Lower lobe of right lung (tissue), 2 donors: ENCODE measurements at places on chromosomes 7 and 10. TPM values are rescaled to one million over a fixed set of nuclear protein-coding genes. Genes with fewer than 3 reads are reported as not detected.

The MAP3K8 gene
- 34.0 TPM for total RNA-seq

The SLC29A3 gene
- total RNA-seq: 13.2 TPM

The TMEM213 gene
- 1.9 TPM for total RNA-seq

The ANKRD16 gene
- total RNA-seq: 5.6 TPM

The PDE1C gene
- 15.5 TPM for total RNA-seq

The PBLD gene
- 2.6 TPM for total RNA-seq

The COL17A1 gene
- total RNA-seq: 0.32 TPM

The METTL2B gene
- total RNA-seq: 19.1 TPM

The SORBS1 gene
- total RNA-seq: 58.2 TPM

The PSMC2 gene
- total RNA-seq: 89.4 TPM

The KLHL7 gene
- 18.7 TPM for total RNA-seq

The SPAM1 gene
- total RNA-seq: not detected

The FAM3C gene
- total RNA-seq: 35.3 TPM

The FKBP6 gene
- total RNA-seq: 0.47 TPM

- no peak overlapping the region for H3K27ac ChIP-seq
- no peaks in the 10 kb centered on the region for H3K4me1 ChIP-seq
- H3K36me3 ChIP-seq: no peaks in the 10 kb centered on the region
Observed at GRCh38 chr10:118481871-118482270, 113.6 kb downstream of the PRLHR start.

GRCh38 chr7:49433794-49434193 lies 339.6 kb upstream of the VWC2 start:
- no peak overlapping the region for H3K27ac ChIP-seq
- H3K27me3 ChIP-seq: no peaks in the 10 kb centered on the region
- DNase-seq: no peak

DNA sequence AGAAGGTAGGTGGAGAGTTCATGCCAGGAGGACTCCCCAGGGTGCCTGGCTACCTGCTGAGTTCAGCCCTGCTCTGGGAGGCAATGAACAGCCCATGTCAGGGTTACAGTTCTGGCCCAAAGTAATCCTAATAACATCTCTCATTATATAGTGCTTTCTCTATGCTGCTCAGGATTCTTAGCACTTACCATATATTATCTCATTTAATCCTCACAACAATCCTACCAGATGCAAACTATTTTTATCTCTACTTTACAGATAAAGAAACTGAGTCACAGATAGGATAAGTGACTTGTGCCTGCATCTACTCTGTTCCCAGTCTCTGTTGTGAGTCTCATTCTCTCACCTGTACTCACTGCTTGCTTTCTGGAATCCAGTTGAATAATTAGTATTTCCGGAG lies 105.1 kb upstream of the NFE2L3 start:
- DNase-seq: no peak
- H3K4me3 ChIP-seq: no peak overlapping the region
- no peaks in the 10 kb centered on the region for H3K27me3 ChIP-seq
- no peaks in the 10 kb centered on the region for H3K4me1 ChIP-seq
- H3K36me3 ChIP-seq: no peaks in the 10 kb centered on the region

DNA sequence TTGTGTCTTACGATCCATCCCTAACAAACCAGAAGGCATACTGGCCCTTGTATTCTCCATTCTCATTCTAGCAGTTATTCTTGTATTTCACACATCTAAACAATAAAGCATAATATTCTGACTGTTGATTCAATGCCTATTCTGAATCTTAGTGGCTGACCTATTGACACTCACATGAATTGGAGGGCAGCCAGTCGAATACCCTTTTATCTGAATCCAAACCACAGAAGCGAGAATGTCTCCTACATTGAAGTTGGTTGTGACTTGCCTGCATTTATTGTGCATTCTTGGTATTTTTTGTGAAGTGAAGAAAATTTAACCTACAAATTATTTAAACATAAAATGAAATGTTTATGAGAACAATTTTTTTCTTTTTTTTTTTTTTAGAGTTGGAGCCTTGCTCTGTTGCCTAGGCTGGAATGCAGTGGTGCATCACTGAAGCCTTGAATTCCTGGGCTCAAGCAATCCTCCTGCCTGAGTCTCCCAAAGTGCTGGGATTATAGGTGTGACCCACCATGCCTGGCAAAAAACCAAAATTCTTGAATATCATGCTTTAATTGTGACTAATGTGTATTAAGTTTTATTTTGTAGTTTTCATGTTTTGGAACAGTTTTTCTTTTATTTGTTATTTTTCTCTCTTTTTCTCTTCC lies 22.7 kb downstream of the EXOC4 start:
- DNase-seq: no peak
- H3K36me3 ChIP-seq: peaks cover 40% of the 10 kb centered on the region
- no peak overlapping the region for H3K27ac ChIP-seq

DNA sequence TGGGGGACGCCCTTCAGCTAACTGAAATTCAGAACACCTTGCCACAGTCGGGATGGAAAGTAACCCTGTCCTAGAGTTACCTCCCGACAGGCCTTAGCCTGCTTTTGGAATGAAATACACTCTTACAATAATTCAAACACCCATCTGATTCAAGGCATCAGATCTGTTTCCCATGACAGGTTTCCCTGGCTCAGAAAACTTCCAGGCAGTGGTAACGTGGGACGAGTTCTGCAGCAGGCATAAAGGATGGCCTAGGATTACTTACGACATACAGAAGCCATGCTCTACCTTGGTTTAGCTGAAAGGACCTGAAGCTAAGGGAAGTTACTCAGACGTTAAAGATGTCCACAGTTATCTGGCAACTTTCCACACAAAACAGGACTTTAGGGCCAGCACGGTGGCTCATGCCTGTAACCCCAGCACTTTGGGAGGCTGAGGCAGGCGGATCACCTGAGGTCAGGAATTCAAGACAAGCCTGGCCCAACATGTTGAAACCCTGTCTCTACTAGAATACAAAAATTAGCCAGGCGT lies 5.0 kb downstream of the PAXIP1 start:
- no peak overlapping the region for H3K27ac ChIP-seq
- no peaks in the 10 kb centered on the region for H3K27me3 ChIP-seq
- H3K4me3 ChIP-seq: no peak overlapping the region
- peaks cover 40% of the 10 kb centered on the region for H3K36me3 ChIP-seq
- H3K4me1 ChIP-seq: peaks cover 9% of the 10 kb centered on the region
- DNase-seq: no peak

DNA sequence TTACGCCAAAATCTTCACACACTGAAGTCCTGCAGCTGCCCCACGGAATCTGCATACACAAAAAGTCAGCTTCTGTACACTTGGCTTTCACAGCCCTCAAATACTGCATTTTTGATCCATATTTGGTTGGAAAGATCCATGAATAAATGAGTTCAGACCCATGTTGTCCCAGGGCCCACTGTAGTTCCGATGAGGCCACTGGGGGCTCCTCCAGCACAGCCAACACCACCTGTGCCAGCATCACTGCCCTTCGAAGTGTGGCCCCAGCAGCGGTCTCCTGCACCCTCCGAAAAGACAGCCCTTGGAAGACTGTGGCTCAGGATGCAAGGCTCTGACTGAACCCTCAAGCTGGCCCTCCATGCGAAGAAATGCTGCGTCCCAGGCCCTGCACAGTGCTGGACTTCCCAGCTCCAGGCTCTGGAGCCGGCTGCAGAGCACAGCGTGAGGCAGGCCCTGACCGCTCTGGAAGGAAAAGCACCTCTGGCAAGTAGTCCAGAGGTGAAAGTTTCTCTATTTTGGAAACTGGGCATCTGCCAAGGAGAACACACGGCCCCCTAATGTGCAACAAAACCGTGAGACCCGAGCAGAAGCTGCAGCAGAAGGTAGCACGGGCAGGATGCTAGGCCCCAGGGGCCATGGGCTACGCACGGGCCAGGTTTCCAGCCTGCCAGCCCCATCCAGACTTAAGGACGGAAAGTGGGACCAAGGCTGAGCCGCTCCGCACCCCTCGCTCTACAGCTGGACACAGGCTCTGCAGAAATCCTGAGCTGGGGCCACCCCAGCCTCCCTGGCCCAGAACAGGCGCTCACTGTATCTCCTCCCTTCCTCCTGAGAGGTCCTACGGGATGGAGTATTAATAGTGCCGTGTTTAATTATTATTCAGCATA lies 62.6 kb downstream of the PTPRN2 start:
- H3K4me3 ChIP-seq: no peak overlapping the region
- H3K27me3 ChIP-seq: no peaks in the 10 kb centered on the region
- no peaks in the 10 kb centered on the region for H3K36me3 ChIP-seq
- no peak for DNase-seq
- H3K4me1 ChIP-seq: no peaks in the 10 kb centered on the region
- H3K27ac ChIP-seq: no peak overlapping the region

- H3K27me3 ChIP-seq: no peaks in the 10 kb centered on the region
- peak overlapping the region; percentile 39 for H3K4me3 ChIP-seq
- H3K4me1 ChIP-seq: peaks cover 93% of the 10 kb centered on the region
- H3K36me3 ChIP-seq: no peaks in the 10 kb centered on the region
Observed at GRCh38 chr10:132588301-132589013, 50.9 kb downstream of the INPP5A start.

DNA sequence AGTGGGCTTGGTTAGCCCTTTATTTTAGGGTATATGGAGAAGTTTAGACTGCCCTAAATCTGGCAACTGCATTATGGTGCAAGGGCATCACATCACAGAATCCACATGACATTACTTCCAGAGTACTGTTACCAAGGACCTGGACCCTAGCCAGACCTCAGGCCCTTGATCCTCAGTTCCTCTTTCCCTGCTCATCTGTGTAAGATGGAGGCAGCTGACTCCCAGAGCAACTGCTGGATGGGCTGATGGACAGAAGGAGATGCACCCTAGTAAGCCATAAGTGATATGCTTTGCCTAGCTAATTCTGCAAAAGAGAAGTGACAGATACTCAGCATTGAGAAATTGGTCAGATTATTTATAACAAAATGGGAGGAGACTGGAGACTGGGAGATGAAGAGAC lies 131.7 kb downstream of the DYNC1I1 start:
- peaks cover 3% of the 10 kb centered on the region for H3K27me3 ChIP-seq
- no peak overlapping the region for H3K4me3 ChIP-seq
- H3K36me3 ChIP-seq: no peaks in the 10 kb centered on the region

GRCh38 chr10:91021901-91022300 lies 101.0 kb upstream of the ANKRD1 start:
- no peak overlapping the region for H3K27ac ChIP-seq
- H3K4me1 ChIP-seq: peaks cover 14% of the 10 kb centered on the region
- no peaks in the 10 kb centered on the region for H3K36me3 ChIP-seq
- no peak overlapping the region for H3K4me3 ChIP-seq
- DNase-seq: no peak

DNA sequence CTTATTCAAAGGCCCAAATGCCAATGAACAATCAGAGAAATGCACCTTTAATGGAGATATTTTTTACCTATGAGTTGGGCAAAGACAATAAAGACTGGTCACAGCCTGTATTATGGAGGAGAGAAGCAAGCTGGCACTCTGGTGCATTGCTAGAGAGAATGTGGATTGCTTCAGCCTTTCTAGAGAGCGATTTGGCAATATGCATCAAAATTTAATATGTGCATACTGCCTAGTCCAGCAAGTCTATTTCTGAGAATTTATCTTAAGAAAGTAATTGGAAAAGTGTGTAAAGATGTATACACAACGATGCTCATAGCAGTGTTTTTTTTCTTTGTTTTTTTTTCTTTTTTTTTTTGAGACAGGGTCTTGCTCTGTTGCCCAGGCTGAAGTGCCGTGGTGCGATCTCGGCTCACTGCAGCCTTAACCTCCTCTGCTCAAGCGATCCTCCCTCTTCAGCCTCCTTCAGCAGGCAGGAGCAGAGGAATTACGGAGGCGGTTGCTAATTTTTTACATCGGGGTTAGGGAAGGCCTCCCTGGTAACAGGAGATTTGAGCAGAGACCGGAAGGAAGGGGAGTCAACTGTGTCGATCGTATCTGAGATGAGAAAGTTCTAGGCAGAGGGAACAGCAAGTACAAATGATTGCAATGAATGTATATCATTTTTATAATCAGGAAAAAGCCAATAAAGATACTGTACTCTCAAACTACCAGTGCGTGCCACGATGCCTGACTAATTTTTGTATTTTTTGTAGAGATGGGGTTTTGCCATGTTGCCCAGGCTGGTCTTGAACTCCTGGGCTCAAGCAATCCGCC lies 16.4 kb downstream of the KIAA1549 start:
- no peak overlapping the region for H3K4me3 ChIP-seq
- H3K27ac ChIP-seq: no peak overlapping the region
- H3K27me3 ChIP-seq: no peaks in the 10 kb centered on the region
- no peak for DNase-seq
- no peaks in the 10 kb centered on the region for H3K36me3 ChIP-seq

- H3K4me1 ChIP-seq: peaks cover 4% of the 10 kb centered on the region
- no peaks in the 10 kb centered on the region for H3K27me3 ChIP-seq
- H3K27ac ChIP-seq: peak overlapping the region; percentile 11
- H3K4me3 ChIP-seq: no peak overlapping the region
- H3K36me3 ChIP-seq: no peaks in the 10 kb centered on the region
Observed at GRCh38 chr10:13984647-13985155, 346.0 kb downstream of the FRMD4A start.

DNA sequence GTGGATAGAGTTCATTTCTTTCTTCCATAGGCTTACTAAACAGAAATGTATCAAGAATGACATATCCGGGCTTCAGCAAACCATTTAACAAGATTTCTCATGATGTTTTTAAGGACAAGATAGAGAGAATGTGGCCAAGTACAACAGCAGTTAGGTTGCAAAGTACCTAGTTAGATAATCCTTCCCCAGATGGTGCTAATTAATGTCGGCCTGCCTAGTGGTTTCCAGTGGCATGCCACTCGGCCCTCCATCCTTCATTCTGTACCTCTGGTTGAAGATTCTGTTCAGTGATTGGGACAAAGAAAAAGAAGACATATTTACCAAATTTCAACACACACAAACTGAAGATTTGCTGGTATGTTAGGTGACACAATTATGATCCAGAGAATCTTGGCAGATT lies 212.1 kb downstream of the MACC1 start:
- H3K4me1 ChIP-seq: no peaks in the 10 kb centered on the region
- H3K4me3 ChIP-seq: no peak overlapping the region
- no peaks in the 10 kb centered on the region for H3K27me3 ChIP-seq

DNA sequence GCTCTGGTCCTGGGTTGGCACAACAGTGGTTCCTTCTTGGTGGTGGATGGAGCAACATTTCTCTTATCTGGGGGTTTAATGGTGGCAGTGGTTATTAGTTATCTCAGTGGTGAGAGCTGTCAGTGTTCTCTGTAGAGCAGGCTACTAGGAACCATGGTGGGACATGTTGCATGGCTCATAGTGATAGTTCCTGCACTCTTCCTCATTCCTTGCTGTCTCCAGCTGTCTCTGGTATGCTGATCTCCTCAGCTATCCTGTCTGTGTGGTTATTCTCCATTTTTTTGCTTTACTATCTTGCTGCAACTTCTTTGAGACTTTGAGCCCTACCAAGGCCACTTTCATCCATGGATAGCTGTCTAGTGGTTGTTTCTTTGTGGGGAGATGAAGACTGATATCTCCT lies 44.0 kb downstream of the CCDC7 start:
- no peak overlapping the region for H3K27ac ChIP-seq
- no peaks in the 10 kb centered on the region for H3K4me1 ChIP-seq
- no peak for DNase-seq
- no peak overlapping the region for H3K4me3 ChIP-seq
- H3K27me3 ChIP-seq: no peaks in the 10 kb centered on the region
- no peaks in the 10 kb centered on the region for H3K36me3 ChIP-seq

- H3K36me3 ChIP-seq: no peaks in the 10 kb centered on the region
- H3K4me1 ChIP-seq: no peaks in the 10 kb centered on the region
- no peak overlapping the region for H3K4me3 ChIP-seq
- no peak overlapping the region for H3K27ac ChIP-seq
Observed at GRCh38 chr7:85750454-85750949, 563.6 kb upstream of the SEMA3D start.
